Stomach (tissue), 19 donors: ENCODE measurements at places on chromosomes 3 and 15. TPM values are rescaled to one million over a fixed set of nuclear protein-coding genes. Genes with fewer than 3 reads are reported as not detected.

GRCh38 chr3:184579513-184579912 lies 17.9 kb downstream of the EPHB3 start:
- H3K4me3 ChIP-seq = no peak overlapping the region
- peaks cover 6% of the 10 kb centered on the region for H3K4me1 ChIP-seq
- no peak overlapping the region for H3K27ac ChIP-seq
- no peaks in the 10 kb centered on the region for H3K27me3 ChIP-seq

GRCh38 chr3:4496087-4496452 lies 2.9 kb downstream of the ITPR1 start:
- no peak for DNase-seq
- no peak overlapping the region for H3K27ac ChIP-seq
- no peaks in the 10 kb centered on the region for H3K27me3 ChIP-seq
- peaks cover 15% of the 10 kb centered on the region for H3K36me3 ChIP-seq

DNA sequence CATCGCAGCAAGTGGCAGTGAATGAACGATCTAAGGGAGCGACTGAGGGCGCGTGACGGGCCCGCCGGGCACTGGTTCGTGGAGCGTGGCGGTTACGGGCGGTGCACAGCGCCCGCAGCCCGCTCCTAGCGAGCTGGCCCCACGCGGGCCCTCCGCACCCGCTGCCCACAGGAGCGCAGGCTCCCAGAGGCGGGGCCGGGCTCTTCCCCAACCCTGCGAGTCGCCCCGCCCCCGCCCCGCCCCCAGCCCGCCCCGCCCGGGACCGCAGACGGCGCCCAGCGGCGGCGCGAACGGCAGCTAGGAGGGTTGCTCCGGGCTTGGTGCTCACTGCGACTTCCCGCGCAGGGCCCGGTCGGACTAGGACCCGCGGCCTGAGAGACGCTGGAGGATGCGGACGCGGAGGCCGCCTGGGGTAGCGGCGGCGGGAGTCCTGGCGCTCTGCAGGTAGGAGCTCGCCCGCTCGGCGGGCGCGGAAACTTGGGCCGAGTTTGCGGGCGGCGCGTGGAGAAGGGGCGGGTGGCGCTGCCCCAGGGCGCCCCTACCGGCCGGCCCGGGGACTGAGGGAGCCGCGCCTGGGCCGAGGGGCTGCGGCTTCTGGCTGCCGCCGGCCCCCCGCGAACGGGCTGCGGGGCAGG lies at the start of gene C15orf39:
C15orf39 (plus strand) TSS at position 267 of the 635 bp plus-strand sequence. CDS start 4,167 bp downstream, outside the sequence.
- peak; percentile 91 for DNase-seq
- peaks cover 60% of the 10 kb centered on the region for H3K4me1 ChIP-seq
- peak within 1 kb of the TSS; percentile 95 for H3K4me3 ChIP-seq

- H3K4me3 ChIP-seq = no peak overlapping the region
- DNase-seq = peak; percentile 64
- no peak overlapping the region for H3K27ac ChIP-seq
- H3K27me3 ChIP-seq = no peaks in the 10 kb centered on the region
- no peaks in the 10 kb centered on the region for H3K36me3 ChIP-seq
- H3K4me1 ChIP-seq = no peaks in the 10 kb centered on the region
These were observed 154.6 kb upstream of the TLE3 start for GRCh38 chr15:70252056-70252950.

- no peaks in the 10 kb centered on the region for H3K4me1 ChIP-seq
- H3K36me3 ChIP-seq = no peaks in the 10 kb centered on the region
- H3K27me3 ChIP-seq = no peaks in the 10 kb centered on the region
These were observed 190.6 kb downstream of the CNTN3 start for GRCh38 chr3:74423867-74424266.

- no peaks in the 10 kb centered on the region for H3K36me3 ChIP-seq
- H3K27ac ChIP-seq = no peak overlapping the region
- DNase-seq = no peak
- no peaks in the 10 kb centered on the region for H3K27me3 ChIP-seq
- no peak overlapping the region for H3K4me3 ChIP-seq
These were observed 267.3 kb downstream of the UACA start for GRCh38 chr15:70495991-70496599.

GRCh38 chr3:6608843-6609242 lies 252.1 kb upstream of the GRM7 start:
- H3K4me3 ChIP-seq = no peak overlapping the region
- H3K36me3 ChIP-seq = no peaks in the 10 kb centered on the region
- H3K27ac ChIP-seq = no peak overlapping the region
- no peak for DNase-seq
- H3K27me3 ChIP-seq = no peaks in the 10 kb centered on the region

GRCh38 chr3:194203482-194204041 lies 67.6 kb downstream of the HES1 start:
- no peak overlapping the region for H3K27ac ChIP-seq
- H3K36me3 ChIP-seq = no peaks in the 10 kb centered on the region
- no peaks in the 10 kb centered on the region for H3K4me1 ChIP-seq
- peak overlapping the region; percentile 47 for H3K4me3 ChIP-seq

DNA sequence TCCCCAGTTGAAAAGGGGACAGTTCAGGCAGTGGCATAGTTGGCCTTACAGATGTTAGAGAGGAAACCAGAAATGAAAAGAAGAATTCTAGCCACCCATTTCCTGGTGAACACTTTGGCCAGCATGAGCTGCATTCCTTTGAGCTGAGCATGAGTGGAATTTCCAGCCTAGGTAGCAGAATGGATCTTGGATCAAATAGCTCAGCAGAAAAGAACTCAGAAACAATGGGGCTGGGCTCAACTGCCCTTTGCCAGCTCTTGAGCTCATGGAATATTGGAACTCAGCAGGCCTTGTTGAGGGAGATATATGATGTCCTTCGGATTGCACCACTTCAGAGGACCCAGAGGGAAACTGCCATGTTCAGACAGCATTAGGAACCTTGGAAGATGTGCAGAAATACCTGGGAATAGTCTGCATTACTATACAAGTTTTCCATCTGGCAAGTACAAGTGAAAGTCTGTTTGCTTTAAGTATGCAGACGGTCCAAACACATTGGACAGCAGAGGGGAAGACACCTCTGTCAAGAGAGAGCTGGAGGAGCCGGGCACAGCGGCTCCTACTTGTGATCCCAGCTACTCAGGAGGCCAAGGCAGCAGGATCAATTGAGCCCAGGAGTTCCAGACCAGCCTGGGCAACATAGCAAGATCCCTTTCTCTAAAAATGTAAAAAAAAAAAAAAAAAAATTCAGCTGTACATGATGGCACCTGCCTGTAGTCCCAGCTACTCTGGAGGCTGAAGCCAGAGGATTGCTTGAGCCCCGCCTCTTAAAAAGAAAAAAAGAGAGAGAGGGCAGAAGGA lies 3.1 kb upstream of the CDV3 start:
- no peaks in the 10 kb centered on the region for H3K27me3 ChIP-seq
- peak; percentile 34 for DNase-seq
- no peaks in the 10 kb centered on the region for H3K36me3 ChIP-seq
- peaks cover 18% of the 10 kb centered on the region for H3K4me1 ChIP-seq

DNA sequence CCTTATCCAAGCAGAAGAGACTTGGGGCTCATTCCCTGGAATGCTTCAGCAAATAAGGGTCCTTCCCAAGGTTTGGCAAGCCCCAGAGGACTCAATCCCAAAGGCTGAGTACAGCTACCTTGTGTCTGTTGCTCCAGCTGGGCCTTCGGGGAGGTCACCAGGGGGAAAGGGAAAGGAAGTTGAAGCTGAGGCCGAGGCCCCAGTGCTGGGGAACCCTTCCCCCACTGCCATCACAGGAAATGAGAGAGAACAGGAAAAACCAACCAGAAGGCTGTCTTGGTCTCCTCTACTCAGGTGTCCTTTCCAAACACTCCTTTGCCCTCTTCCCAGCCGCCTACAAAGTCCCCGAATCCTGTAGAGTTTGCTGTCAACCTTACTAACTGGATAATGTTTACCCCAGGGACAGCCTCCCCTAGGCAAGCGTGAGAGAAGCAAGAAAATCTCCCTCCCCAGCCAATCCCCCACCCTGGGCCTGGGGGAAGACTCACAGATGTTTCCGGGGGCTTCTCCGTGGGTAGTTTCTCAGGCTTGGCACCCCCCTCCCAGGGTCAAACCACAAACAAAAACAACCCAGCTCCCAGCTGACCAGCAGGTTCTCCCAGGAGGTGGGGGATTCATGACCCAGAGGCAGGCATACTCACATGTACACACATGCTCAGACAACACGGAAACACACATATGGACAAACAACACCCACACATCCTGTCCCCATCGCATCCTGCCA lies 5.5 kb downstream of the CSRNP1 start:
- H3K36me3 ChIP-seq = peaks cover 34% of the 10 kb centered on the region
- H3K4me1 ChIP-seq = peaks cover 67% of the 10 kb centered on the region
- peak overlapping the region; percentile 85 for H3K4me3 ChIP-seq
- no peaks in the 10 kb centered on the region for H3K27me3 ChIP-seq
- no peak for DNase-seq

The CMTM7 gene
- total RNA-seq = 54.9 TPM

The CCDC50 gene
- 226 TPM for total RNA-seq

The ACSBG1 gene
- not detected for total RNA-seq
